HFFc6 (cell line): ENCODE measurements at places on chromosomes 1 and 21. TPM values are rescaled to one million over a fixed set of nuclear protein-coding genes. Genes with fewer than 3 reads are reported as not detected.
A peak's percentile ranks its signal among the peaks of the same experiment; 100 is the strongest.

GRCh38 chr1:7888248-7889081, 35.6 kb upstream of the UTS2 start:
- DNase-seq = no peak

EPRS1 gene
- total RNA-seq = 144 to 170 TPM (median 158 TPM) in 3 replicates

DNA sequence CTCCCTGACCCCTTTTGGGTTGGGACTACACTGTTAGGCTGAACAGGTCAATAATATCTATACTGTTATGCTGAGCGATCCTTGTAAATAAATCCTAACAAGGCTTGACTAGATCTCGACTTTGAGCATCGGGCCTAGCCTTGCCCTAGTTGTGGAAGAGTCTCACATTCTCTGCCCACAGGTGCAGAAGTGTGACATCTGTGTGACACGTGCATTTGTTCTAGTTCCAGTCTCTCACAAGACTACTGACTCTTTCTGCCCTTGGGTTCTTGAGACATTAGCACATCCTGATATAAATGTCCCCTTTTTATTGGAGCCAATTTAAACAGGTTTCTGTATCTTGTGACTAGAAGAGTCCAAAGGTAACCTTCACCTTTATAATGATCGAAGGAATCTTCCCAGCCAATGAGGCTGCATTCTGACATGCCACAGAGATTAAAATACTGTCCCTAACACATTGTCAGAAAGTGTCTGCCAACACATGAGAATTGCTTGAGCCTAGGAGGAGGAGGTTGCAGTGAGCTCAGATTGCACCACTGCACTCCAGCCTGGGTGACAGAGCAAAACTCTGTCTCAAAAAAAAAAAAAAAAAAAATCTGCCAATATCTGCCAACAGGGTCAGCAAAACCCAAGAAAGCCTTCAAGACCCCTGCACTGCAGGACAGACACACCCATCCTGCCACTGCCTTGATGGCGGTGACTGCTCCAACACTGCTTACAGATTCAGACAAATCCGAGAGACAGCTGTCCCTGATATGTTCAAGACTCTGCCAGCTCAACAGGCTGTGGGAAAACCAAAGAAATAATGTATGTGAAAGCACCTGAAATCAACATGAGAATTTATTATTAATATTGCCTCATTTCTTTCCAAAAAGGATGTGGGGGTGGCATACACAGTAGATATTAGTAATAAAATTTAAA, 56.5 kb upstream of the PSEN2 start:
- DNase-seq = no peak

DNA sequence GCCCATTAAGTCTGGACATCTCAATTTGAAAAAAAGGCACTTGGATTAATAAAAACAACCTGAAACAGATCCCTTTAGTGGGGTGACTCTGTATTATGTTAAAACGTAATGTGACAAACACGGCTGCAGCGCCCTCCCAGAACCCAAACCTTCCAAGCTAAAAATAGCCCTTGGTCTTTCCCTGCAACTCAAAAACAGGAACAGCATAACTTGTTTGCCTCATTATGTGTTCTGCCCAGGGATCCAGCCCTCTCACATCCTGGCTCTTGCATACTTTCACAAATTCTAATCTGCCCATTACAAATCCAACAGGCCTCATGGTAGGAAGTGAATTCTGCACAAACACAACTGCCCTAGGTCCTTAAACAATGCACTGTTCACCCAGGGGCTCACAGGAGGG, 94.7 kb upstream of the GADD45A start:
- peak; percentile 39 for DNase-seq

- no peak for DNase-seq
These were observed 80.4 kb upstream of the GCLM start for GRCh38 chr1:93989601-93990000.

DNA sequence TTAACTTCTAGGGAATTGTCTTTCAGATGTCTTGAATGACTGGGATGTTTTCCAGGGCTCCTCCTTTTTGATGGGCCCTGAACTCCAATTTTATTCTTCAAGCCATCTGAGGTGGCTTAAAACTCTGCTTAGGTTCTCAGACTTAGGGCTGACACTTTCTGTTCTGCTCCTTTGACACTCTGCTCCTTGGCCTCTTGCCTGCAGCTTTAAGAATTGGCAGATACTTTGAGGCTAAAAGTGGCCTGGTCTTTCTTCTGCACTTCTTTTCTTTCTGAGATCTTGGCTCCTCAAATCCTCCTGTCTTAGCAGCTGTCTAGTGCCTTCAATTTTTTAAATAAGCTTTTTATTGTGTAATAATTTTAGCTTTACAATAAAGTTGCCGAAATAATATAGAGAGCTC, 294.6 kb downstream of the RPS6KC1 start:
- DNase-seq = no peak

DNA sequence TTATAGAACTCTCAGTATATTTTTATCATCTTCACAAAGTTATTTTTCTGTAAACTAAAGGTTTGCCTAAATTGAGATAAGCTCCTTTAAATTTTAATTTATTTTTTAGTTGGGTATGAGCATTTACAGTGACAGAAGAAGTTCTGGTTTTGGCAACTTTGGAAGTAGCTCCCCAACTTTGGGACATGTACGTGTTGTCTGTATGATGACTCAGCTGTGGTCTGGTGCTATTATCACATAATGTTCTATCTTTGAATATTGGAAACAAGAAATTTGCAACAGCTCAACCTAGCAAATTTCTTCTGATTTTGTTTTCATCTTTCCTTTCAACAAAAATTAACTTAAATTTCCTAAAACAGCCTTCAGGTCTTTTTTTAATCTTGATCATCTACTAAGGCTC, 46.6 kb upstream of the C1orf105 start:
- DNase-seq = no peak

GRCh38 chr1:232274236-232274855, 355.6 kb downstream of the SIPA1L2 start:
- no peak for DNase-seq

DNA sequence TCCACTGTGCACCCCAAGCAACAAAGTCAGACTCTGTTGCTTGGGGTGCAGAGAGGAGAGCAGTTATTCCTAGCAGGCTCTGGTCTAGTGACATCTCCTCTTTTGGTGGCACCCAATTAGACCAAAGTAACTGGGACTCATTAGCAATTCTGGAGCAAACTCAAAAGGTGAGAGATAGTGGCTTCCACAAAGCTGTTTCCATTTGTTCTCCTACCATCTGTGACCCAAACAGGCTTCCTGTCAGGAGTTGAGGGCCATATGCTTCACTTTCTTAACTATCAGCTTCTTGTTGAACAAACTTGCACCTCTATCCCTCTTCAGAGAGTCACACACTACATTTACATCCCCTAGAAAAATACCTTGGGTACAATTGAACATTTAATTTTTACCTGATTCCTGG, 1.5 kb upstream of the ATXN7L2 start:
- DNase-seq = no peak

- DNase-seq = no peak
These were observed 105.5 kb downstream of the TNR start for GRCh38 chr1:175637911-175638310.

GPA33 gene
- not detected in 3 replicates for total RNA-seq

GRCh38 chr1:17289721-17290120, 18.3 kb upstream of the PADI4 start:
- DNase-seq = no peak

GRCh38 chr21:16287046-16287445, 557.3 kb downstream of the USP25 start:
- no peak for DNase-seq

GRCh38 chr1:238119861-238120260, 229.1 kb upstream of the ZP4 start:
- no peak for DNase-seq

LRRN2 gene
- not detected in 3 replicates for total RNA-seq

GRCh38 chr1:32971576-32971975, 7.0 kb upstream of the RNF19B start:
- DNase-seq = no peak

GRCh38 chr1:222631611-222632208, 13.8 kb downstream of the MIA3 start:
- no peak for DNase-seq

UMODL1 gene
- total RNA-seq = not detected in 3 replicates

KANK4 gene
- not detected in 2 replicates for total RNA-seq

FCRL6 gene
- not detected in 2 replicates for total RNA-seq

DNA sequence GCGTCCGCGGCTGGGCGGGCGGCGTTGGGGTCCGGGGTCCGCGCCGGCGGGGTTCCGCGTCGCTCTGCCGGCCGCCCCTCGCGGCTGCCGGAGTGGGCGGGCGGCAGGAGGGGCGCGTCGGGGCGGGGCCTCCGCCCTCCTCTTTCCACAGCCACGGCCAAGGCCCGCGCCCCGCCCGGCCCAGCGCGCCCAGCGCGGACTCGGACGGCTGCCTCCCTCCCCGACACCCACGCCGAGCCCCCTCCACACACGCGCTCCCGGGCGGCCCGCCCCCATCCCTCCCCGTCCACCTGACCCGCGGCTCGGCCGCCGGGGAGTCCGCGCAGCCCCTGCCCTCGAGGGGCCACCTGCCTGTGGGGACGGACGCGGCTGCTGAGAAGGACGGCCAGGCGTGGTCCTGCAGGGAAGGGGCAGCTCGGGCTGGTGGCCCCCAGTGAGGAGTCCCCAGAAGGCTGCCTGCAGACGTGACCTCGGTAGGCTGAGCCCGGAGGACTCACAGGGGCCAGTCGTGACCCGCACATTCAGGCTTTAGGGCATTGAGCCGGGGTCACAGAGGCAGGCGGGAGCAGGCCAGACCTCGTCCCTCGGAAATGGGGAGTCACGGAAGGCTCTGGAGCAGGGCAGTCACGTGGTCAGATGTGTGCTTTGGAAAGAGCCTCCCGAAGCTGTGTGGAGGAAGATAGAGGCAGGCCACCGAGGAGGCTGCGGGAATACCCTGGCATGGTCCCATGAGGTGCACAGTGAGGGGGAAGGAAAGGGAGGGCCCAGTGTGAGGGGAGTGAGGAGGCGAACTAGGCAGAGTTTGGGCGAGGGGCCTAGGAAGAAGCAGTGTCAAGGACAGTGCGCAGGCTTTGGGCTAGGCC, at the start of gene COL8A2:
TSS of gene COL8A2 (minus strand) at position 94 of the 863 bp plus-strand sequence. CDS start 24,980 bp downstream, outside the sequence.
- DNase-seq = no peak

- peak; percentile 92 for DNase-seq
These were observed 56.1 kb downstream of the HIVEP3 start for GRCh38 chr1:41862384-41863221.

- peak; percentile 1 for DNase-seq
These were observed 70.2 kb downstream of the DAB1 start for GRCh38 chr1:57353654-57354053.

DNA sequence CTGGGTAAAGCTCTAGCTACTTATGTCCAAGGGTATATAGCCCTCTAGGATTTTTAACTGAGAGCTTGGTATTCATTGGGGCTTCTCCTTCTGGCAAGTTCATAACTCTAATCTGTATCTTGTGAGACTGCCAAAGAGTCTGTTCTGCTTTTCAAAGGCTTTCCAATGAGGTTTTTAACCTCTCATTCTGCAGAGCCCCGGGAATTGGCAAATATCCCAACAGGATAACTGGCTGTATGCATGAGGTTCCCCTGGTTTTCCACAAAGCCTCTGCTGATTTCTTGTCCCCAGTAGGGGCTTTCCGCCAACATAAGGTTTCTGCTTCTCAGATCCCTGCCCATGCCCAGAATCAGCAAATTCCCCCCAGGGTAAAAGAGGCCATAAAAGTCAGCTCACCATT, 40.9 kb downstream of the RPL5 start:
- DNase-seq = no peak

SLC2A5 gene
- total RNA-seq = 0.48 to 0.50 TPM in 2 of 3 replicates, not detected in the other

DNA sequence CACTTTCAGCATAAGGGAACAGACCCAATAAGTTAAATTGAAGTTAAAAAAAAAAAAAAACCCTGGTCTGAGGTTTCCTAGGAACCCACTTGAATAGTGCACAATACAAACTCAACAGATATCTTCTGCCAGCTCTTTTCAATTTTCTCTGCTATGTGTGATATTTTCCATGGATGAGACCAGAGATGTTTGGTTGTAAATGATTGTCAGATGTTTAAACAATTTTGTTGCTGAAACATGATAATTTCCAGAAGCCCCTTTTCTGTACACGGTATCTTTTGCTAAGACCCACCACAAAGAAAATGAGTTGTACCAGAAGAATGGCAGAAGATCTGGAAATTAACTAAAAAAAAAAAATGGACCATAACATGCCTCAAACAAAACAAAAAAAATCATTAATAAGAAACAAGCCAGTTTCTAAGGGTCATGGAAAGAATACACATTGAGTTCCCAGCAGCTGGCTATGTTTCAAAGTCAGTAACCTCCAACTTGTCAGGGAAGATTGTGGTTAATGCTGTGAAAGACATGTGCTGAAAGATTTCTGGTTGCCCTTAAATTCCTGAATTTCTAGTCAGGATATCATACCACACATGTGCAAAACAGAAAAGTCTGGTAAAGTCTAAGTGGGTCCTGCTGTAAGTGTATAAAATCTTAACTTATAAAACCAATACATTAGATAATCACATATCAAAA, 35.6 kb upstream of the MGST3 start:
- DNase-seq = peak; percentile 8

KRTAP12-2 gene
- not detected in 3 replicates for total RNA-seq

GRCh38 chr21:39630827-39631226, 18.1 kb downstream of the B3GALT5 start:
- peak; percentile 35 for DNase-seq

DNA sequence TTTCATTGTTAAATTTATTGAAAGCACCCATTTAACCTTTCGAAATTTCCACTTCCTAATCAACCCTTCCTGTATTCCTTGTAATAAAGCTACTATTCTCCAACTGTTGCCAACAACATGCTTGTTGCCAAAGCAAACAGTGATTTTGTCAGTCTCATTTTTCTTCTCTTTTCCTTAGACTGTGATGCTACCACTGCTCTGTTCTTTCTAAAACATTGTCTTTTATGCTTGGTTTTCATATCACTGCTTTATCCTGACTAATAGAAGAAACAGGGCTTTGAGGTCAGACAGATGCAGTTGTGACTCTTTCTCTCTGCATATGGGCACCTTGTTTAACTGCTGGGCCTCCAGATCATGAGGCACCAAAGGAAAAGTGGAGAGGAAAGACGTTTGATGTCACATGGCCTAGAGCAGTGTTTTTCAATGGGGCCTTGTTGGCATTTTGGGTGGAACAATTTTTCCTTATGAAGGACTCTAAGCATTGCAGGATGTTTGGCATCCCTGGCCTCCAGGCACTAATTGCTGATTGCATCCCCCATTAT, 56.1 kb downstream of the HMCN1 start:
- peak; percentile 11 for DNase-seq

DNA sequence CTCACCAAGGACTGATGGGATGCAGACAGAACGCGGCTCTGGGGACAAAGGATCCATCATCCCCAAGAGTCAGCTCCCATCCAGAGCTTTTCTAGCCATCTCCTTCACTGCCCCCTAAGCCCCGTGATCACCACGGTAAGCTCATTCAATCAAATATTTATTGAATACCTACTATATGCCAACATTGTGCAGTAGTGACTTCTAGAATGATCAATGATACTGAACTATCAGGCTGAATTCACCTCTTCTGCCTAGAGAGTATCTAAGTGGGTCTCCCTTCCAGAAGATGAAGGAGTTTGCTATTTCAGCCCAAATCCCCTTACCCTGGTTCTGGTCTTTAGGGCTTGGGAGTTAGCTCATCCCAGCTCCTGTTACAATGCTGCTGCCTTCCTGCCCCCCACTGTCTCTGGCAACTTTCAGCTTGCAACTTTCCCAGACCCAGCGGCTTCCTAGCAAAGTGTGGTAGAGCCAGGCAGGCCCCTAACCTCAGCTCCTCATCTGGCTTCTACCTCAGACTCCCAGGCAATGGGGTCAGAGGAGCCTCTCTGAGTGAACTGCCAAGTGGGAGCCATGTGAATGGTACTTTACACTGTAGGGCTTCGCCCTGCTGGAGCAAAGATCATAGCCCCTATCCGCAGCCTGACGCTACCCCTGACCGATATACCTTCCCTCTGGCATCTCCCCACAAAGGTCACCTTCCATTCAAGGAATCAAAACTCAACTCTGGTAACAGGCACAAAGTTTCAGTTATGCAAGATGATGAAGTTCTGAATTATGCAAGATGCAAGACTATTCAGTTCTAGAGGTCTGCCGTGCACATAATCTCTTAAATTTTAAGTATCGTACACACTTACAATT, 20.9 kb downstream of the TMEM53 start:
- DNase-seq = no peak
